ENCODE measurements at places on chromosomes 3 and 15. TPM values are rescaled to one million over a fixed set of nuclear protein-coding genes. Genes with fewer than 3 reads are reported as not detected.
A peak's percentile ranks its signal among the peaks of the same experiment; 100 is the strongest.

DNA sequence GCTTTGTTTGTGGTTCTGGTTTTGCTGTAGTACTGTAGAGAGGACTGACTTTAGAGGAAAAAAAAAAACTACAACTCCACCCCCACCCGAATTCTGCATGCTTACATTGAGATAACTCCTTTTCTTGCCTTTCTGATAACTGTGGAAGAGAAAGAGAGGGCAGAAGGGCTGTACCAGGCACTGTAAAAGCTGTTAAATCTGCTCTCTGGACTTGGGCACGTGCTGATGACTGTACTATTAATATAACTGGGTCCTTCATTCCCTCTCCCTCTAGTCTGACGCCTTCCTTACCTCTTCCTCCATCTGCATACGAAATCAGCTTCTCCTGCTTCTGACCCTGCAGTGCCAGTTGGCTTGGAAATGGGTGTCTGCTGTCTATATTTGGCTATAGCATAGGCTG, 15.0 kb downstream of the MAPKBP1 start:
- H3K36me3 ChIP-seq = 0 out of 2 replicates have a peak, but pooled peaks cover under 1% of the 10 kb centered on the region
- no peak overlapping the region for H3K27ac ChIP-seq
- peaks cover 36% of the 10 kb centered on the region for H3K4me1 ChIP-seq

DNA sequence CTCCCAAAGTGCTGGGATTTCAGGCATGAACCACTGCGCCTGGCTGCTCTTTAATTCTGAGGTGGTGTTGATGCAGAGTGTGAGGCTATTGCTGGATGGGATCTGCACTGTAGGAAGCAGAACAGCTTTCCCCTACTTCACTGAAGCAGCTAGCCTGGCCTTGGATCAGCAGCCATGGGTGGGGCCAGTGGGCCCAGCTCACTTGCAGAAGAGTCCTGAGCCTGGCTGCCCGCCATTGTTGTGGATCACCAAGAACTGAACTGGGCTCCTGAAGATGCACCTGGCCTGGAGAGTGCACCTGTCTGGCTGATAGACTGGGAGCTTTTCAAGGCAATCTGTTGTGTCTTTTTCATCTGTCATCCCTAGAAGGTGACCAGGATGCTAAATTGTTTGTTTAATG, 11.9 kb downstream of the TLNRD1 start:
- H3K4me1 ChIP-seq = 0 out of 2 replicates have a peak, but pooled peaks cover 11% of the 10 kb centered on the region
- no peak overlapping the region for H3K27ac ChIP-seq
- H3K4me3 ChIP-seq = no peak overlapping the region
- H3K27me3 ChIP-seq = no peaks in the 10 kb centered on the region

DNA sequence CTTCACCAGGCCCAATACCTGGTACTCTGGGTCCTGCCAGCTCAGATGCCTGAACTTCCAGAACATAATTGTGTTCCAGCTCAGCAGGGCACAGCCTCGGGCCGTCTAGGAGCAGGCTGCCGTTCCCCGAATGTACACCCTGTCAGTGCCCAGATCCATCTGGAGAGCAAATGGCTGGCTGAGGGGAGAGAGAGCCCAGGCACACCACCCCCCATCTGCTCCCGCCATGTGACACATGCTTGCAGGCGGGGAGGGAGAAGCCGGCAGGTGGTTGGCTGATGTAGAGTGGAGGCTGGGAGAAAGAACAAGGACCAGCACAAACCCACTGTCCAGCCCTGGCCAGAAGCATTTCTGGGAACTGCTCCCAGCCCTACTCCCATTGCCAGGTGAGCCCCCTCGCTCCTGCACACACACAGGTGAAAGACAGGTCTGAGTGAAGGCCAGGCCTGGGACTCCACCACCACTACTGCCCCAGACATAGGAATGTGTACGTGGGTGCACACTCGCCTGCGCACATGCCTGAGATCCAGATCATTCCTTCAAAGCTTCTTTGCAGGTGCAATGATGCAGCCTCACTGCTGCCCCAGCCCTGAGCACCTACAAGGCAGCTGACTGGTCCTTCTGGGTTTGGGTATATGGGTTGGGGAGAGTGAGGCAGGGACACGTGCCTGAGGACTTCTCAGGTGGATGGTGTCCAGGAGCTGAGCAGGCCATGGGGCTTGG, 53.5 kb downstream of the SEMA5B start:
- no peak overlapping the region for H3K4me3 ChIP-seq
- H3K27me3 ChIP-seq = peaks cover 52% of the 10 kb centered on the region
- H3K36me3 ChIP-seq = no peaks in the 10 kb centered on the region

GRCh38 chr15:31438601-31439265, 112.1 kb downstream of the KLF13 start:
- peaks cover 15% of the 10 kb centered on the region for H3K4me1 ChIP-seq
- H3K27me3 ChIP-seq = no peaks in the 10 kb centered on the region

- H3K27me3 ChIP-seq = peaks cover 6% of the 10 kb centered on the region
- H3K4me3 ChIP-seq = no peak overlapping the region
- no peak for DNase-seq
- H3K27ac ChIP-seq = no peak overlapping the region
- H3K36me3 ChIP-seq = no peaks in the 10 kb centered on the region
These were observed 37.0 kb upstream of the CASR start for GRCh38 chr3:122146466-122146865.

DNA sequence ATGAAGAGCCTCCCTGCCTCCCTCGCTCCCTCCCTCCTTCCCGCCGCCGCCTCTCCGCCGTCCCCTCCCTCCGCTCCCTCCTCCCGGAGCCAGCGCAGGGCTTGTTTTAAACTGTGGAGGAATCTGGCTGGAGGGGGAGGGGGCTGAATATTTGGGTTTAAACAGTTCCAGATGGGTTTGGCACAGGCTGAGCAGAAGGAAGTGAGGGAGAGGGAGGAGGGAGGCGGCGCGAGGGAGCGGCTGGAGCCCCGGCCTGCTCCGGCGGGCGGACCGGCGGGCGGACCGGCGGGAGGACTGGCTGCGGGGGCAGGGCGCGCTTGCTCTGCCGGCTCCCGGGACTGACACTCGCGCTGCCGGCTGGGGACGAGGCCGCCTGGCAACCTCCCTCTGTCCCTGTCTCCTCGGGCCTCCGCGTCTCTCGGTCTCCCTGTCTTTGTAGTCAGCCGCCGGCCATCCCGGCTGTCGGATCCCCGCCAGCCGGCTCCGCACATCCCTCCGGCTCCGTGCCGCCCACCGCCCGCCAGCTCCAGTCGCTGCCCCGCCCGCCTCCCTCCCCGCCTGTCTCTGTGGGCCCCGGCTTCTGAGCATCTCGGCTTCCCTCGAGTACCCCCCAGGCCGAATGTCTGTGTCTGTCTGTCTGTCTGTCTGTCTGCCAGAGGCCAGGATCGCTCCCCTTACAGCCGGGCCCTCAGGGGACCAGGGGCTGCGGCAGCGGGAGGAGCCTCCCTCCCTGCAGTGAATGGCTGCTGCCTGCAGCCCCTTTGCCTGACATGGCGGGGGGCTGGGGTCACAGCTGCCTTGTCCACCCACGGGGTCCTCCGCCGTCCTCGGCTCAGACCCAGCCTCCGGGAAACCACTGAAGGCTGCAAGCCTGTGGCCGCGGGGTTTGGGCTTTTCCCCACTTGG, 7.6 kb downstream of the EPHB3 start:
- H3K4me1 ChIP-seq = peaks cover 49% of the 10 kb centered on the region
- DNase-seq = peak; percentile 81
- no peak overlapping the region for H3K27ac ChIP-seq
- no peaks in the 10 kb centered on the region for H3K36me3 ChIP-seq
- no peaks in the 10 kb centered on the region for H3K27me3 ChIP-seq

- no peak overlapping the region for H3K4me3 ChIP-seq
- no peaks in the 10 kb centered on the region for H3K27me3 ChIP-seq
- peak; percentile 21 for DNase-seq
- no peak overlapping the region for H3K27ac ChIP-seq
- H3K4me1 ChIP-seq = no peaks in the 10 kb centered on the region
- no peaks in the 10 kb centered on the region for H3K36me3 ChIP-seq
These were observed 1043.6 kb downstream of the TUSC7 start for GRCh38 chr3:117752984-117753717.

GRCh38 chr3:49028298-49028672, 913 bp downstream of the IMPDH2 start:
- peaks cover 79% of the 10 kb centered on the region for H3K36me3 ChIP-seq
- peaks cover 44% of the 10 kb centered on the region for H3K4me1 ChIP-seq
- H3K27me3 ChIP-seq = no peaks in the 10 kb centered on the region

GRCh38 chr3:51434746-51435327, 43.8 kb downstream of the RBM15B start:
- no peaks in the 10 kb centered on the region for H3K4me1 ChIP-seq
- H3K36me3 ChIP-seq = peaks cover 36% of the 10 kb centered on the region
- H3K4me3 ChIP-seq = no peak overlapping the region
- peak; percentile 64 for DNase-seq

- H3K27ac ChIP-seq = no peak overlapping the region
- no peak for DNase-seq
- no peaks in the 10 kb centered on the region for H3K27me3 ChIP-seq
- no peaks in the 10 kb centered on the region for H3K36me3 ChIP-seq
- H3K4me3 ChIP-seq = no peak overlapping the region
- peaks cover 19% of the 10 kb centered on the region for H3K4me1 ChIP-seq
These were observed 558.7 kb downstream of the MAGI1 start for GRCh38 chr3:65479990-65480389.

DNA sequence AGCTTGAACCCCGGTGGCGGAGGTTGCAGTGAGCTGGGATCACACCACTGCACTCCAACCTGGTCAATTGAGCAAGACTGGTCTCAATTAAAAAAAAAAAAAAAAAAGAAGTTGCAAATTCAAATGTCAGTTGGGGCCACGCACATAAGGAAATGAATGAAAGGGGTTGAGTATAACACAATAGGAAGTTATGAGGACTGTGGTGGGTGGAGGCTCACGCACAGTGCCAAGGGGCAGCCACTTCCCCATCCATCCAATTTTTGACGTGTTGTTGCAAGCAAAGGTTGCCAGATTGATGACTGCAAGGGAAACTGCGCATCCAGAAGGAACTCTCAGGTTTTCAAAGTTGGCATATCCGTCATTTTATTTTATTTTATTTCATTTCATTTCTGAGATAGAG, 532.2 kb downstream of the NTRK3 start:
- no peak for DNase-seq
- no peaks in the 10 kb centered on the region for H3K4me1 ChIP-seq
- H3K36me3 ChIP-seq = no peaks in the 10 kb centered on the region
- H3K4me3 ChIP-seq = no peak overlapping the region

GRCh38 chr15:65970937-65971740, 101.8 kb downstream of the RAB11A start:
- H3K36me3 ChIP-seq = no peaks in the 10 kb centered on the region
- H3K27ac ChIP-seq = no peak overlapping the region
- DNase-seq = no peak
- peaks cover 33% of the 10 kb centered on the region for H3K27me3 ChIP-seq

DNA sequence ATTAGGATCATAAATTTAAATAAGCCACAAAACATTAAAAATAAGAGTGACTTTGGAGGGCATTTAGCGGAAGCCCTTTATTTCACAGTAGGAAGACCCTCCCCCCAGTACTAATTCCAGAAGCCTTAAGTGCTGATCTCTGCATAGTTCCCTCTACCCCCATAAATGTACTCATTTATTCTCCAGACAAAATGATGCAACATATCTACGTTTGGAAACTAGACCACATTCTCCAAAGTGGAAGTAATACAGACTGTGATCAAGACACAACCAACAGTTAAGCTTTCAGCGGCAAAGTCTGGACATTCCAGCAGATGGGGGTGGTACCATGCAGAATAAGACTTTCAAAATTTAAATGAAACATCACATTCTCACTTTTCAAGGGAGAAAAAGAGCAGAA, 44.8 kb upstream of the RPS17 start:
- no peaks in the 10 kb centered on the region for H3K4me1 ChIP-seq
- no peak for DNase-seq
- H3K27me3 ChIP-seq = peaks cover 47% of the 10 kb centered on the region
- no peak overlapping the region for H3K4me3 ChIP-seq
- H3K27ac ChIP-seq = no peak overlapping the region
- no peaks in the 10 kb centered on the region for H3K36me3 ChIP-seq

DNA sequence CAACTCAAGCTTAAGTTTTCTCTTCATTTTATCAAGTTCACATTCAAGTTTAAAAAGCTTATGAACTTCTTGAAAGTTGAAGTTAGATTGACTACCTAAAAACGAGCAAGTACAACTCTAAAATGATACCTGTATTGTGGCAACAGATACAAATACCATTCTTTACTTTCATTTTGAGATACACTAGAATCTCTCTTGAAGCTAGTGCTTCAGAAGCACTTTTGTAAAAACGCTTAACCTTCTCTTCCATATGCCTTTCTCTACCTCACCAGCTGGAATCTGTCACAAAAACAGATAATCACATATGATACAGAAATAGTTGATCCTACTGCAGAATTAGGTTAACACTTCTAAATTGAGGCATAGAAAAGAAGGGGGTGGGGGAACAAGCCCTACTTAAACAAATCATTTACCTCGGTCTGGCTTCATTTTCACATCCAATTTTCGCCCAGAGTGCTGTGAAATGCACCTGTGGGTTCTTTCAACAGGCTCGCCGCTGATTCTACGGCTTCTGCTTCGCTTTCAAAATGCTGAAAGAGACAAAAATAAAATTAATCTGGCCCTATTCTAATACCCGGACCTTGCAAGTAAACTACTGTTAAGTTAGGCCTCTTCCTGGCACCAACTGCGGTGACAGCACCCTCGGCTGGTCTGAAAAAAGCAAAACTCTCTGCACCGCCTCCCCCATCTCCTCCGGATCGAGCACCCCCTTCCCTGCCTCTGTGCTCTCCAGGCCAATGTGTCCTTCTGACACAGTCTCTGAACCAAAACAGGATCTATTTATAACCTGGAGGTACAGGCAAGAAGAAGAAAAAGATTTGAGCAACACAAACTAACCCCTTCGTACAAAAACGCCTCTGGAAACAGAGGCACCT, 1.4 kb downstream of the ATOSA start:
- H3K4me1 ChIP-seq = peaks cover 28% of the 10 kb centered on the region
- 0 out of 2 replicates have a peak, but pooled peaks cover 3% of the 10 kb centered on the region for H3K36me3 ChIP-seq
- H3K4me3 ChIP-seq = peak overlapping the region; percentile 80
- peak overlapping the region; percentile 73 for H3K27ac ChIP-seq
- DNase-seq = peak; percentile 57

DNA sequence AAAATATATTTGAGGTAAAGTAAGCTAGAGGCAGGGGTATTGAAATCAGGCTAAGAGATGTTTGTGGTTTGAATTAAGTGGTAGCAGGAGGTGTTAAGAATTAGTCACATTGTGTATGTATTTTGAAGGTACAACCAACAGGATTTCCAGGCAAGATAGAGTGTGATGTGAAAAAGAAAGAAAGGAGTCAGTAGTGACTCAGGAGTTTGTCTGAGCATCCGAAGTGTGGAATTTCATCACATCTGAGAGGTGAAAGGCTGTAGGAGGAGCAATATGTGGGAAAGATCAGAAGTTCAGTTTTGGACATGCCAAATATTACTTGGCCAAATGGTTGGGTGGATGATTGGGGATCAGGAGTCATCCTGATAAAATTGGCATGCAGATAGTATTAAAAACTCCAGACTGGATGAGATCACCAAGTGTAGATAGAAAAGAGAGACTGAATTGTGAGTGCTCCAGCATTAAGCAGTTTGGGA, 32.1 kb upstream of the EBLN2 start:
- no peaks in the 10 kb centered on the region for H3K27me3 ChIP-seq
- no peak overlapping the region for H3K4me3 ChIP-seq
- H3K27ac ChIP-seq = no peak overlapping the region
- H3K4me1 ChIP-seq = peaks cover 15% of the 10 kb centered on the region
- DNase-seq = peak; percentile 40

CIP2A gene
- 52.4 TPM for total RNA-seq

GRM7 gene
- not detected for total RNA-seq

PLSCR2 gene
- total RNA-seq = not detected

SYNM gene
- 9.9 TPM for total RNA-seq

GOLGB1 gene
- total RNA-seq = 30.2 TPM

ROBO1 gene
- 35.5 TPM for total RNA-seq

SNX4 gene
- total RNA-seq = 20.4 TPM

TEX55 gene
- 0.33 TPM for total RNA-seq

CACNA1D gene
- not detected for total RNA-seq
